ENCODE measurements at places on chromosomes 7 and 10.

- no peak for DNase-seq
Measured at GRCh38 chr7:130943981-130944380, 210.0 kb upstream of the KLF14 start.

GRCh38 chr10:28367413-28367812 lies 64.5 kb upstream of the MPP7 start:
- no peak for DNase-seq

DNA sequence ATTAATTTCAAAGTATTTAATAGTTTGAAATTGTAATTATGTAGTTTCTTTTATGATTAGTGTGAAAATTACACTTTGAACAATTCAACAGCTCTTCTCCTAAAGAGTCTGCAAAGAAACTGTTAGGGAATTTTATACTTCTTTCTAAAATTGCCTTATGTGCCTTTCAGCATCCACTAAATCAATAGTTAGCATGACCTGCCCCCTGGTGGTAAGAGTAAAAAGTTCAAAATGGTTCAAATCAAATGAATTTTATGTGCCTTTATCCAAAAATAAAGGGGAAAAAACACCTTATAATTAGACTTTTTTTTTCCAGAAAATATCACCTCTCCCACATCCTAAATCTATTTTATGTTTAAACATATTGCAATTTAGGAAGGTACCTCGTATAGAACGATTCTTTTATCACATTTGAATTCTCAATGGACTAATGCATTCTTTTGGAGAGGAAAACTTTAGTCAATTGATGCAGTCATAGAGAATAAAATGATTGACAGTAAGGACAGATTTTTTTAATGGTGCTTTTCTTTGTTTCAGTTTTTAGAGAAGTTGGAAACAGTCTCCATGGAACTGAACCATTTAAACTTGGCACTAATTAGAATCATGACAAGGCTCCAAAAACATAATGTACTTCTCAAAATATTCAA lies 163.7 kb downstream of the SEMA3D start:
- DNase-seq, result no peak

- no peak for DNase-seq
Measured at GRCh38 chr10:93293999-93294398, 188.1 kb downstream of the MYOF start.
